ENCODE measurements at places on chromosomes 2 and 18. TPM values are rescaled to one million over a fixed set of nuclear protein-coding genes. Genes with fewer than 3 reads are reported as not detected.
A peak's percentile ranks its signal among the peaks of the same experiment; 100 is the strongest.

DNA sequence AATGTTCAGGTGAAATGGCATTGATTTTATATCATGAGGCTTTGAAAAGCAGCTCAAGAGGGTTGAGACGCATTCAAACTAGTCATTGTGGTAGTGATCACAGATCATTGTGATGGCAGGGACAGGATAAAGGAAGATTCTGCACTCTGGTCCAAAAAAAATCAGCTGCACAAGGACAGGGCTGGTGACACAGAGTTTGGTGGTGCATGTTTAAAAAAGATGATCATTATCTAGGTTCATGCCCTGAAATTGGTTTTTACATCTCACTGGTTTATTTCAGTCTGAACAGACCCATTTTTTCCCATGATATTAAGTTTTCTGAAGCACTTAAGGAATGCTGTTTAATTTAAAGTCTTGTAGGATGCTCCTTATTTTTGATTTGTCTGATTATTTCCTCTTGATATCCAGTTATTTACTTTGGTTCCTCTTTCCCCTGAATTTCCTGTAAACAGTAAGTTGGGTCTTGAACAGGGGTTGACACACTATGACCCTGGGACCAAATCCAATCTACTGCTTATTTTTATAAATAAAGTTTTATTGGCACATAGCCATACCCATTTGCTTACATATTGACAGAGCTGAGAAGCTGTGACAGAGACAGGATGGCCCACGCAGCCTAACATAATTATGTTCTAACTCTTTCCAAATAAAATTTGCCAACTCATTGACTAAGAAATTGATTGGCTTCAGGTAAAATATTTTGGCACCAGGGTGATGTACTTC is 98.4 kb downstream of the UPP2 start:
- DNase-seq = no peak

DNA sequence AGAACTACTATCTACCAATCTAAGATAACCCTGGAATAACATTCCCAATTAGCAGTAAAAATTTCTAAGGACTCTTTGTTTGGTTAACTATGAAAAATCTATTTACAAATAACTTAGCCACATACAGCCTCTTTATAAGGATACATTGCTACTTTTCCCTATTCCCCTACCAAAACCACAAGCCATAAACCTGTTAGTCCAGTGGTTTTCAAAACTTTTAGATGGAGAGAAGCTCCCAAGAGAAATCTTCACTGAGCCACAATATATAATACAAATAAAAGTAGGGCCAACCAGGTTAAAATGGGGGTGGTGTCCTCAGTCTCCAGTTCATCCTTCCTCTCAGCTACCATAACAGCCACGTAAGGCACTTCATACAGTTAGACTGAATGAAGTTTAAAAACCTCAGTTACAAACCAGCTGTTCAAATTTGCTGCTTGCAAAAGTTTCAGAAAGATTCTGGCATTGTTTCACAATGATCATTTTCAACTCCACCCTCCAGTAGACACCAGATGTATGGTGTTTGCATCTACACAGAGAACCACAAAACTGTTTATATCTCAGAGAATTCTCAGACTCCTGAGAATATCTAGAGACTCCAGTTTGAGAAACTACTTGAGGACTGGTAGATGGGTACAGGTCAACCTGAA is 26.0 kb downstream of the SOS1 start:
- peak; percentile 66 for DNase-seq

- no peak for DNase-seq
Observed at GRCh38 chr2:10513201-10513600, 65.1 kb upstream of the ODC1 start.

GRCh38 chr2:237500681-237501424 is 13.8 kb downstream of the MLPH start:
- no peak for DNase-seq

DNA sequence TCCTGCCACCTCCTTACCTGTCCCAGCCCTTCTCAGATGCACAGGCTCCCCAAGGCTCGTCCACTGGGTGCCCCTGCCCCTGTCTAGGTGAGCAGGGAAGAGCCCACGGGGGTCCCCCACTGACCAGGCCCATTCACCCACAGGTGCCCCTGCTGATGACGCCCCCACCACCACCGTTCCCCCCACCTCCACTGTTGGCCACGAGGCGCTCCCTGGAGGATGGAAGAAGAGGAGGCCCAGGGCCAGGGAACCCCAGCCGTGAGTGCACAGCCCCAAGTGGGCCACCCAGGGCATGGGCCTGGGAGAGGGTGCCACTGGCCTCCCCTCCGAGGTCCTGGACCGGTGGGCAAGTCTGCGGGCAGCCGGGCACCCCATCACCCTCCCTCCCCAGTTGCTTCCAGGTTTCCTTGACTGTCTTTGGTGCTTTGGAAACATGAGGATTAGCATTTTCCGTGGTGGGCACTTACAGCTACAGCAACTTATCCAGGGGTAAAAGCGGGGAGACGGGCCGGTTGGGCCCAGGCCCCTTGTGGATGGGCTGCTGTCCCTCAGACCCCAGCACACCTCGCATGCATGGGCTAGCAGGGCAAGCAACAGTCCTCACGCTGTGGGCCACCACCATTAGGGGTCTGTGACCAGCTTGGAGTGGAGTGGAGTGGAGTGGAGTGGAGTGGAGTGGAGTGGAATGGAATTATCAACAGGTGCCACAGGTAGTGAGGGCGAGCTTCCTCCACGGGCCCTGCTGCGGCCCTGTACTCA is 13.2 kb upstream of the KLHL30 start:
- DNase-seq = no peak

DNA sequence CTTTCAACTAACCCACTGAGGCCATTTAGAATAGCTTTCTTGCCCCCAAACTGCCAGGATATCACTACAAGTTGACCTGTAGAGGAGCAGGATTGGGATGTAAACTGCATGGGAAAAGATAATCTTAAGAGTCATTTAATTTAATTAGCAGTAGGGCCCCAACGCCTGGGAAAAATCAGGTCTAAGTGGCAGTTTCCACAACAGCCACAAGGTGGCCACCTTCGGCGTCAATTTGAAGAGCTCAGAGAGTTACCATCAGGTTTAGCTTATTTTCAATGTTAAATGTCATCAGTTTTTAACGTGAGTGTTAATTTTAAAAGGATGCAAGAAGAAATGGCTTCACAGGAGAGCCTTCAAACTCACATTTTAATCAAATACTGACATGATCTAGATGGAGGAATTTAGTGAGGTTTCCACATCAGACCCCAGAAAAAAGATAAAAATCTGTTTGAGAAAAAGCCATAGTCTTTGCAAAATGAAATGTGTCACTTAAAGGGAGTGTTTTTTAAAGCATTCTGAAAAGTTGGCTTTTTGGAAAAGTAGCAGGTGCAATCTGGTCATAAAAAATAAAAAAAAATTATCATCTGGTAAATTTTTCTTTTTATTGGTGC is 77.3 kb upstream of the UPP2 start:
- peak; percentile 35 for DNase-seq

- peak; percentile 30 for DNase-seq
Observed at GRCh38 chr18:51211552-51211951, 14.1 kb upstream of the MEX3C start.

DNA sequence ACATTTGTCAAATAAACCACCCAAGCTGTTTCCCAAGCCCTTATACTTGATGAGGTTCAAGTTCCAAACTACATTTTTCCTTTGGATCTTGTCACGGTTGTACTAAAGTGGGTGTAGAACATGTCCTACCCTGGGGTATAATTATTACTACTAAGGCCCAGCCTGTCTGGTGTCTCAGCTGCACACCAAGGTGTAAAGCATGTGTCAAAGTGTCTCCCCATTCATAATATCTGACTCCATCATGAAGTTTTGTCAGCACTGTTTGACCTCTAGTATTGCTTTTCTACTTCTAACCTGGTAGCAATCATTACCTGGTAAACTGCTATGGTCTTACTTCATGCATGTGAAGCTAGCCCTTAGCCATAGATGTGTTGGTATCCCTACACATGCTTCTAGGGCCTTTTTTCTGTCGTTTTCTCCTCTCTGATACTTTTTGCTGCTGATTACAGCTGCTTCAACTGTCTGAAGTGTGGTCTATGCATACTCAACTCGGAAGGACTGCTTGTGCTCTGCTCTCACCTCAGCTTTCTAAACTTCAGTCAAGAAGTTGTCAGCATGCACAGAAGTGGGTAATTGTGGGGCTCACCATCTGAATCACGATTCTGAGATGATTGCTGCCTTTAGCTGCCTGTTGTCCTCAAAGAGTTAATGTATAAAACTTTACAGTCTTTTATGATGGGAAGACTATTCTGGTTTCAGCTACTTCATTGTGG is 445.7 kb upstream of the TRIB2 start:
- no peak for DNase-seq

- DNase-seq = no peak
Observed at GRCh38 chr2:47259829-47260228, 104.7 kb upstream of the STPG4 start.

GRCh38 chr2:173644146-173644545 is 289.5 kb downstream of the CDCA7 start:
- DNase-seq = peak; percentile 34

- DNase-seq = no peak
Observed at GRCh38 chr2:215982465-215982875, 30.9 kb downstream of the MREG start.

GRCh38 chr2:24559473-24560113 is 68.5 kb downstream of the NCOA1 start:
- DNase-seq = peak; percentile 29

GRCh38 chr2:230226051-230226551 is 565 bp downstream of the SP140 start:
- no peak for DNase-seq

- DNase-seq = no peak
Observed at GRCh38 chr18:5709476-5710095, 165.8 kb upstream of the EPB41L3 start.

DNA sequence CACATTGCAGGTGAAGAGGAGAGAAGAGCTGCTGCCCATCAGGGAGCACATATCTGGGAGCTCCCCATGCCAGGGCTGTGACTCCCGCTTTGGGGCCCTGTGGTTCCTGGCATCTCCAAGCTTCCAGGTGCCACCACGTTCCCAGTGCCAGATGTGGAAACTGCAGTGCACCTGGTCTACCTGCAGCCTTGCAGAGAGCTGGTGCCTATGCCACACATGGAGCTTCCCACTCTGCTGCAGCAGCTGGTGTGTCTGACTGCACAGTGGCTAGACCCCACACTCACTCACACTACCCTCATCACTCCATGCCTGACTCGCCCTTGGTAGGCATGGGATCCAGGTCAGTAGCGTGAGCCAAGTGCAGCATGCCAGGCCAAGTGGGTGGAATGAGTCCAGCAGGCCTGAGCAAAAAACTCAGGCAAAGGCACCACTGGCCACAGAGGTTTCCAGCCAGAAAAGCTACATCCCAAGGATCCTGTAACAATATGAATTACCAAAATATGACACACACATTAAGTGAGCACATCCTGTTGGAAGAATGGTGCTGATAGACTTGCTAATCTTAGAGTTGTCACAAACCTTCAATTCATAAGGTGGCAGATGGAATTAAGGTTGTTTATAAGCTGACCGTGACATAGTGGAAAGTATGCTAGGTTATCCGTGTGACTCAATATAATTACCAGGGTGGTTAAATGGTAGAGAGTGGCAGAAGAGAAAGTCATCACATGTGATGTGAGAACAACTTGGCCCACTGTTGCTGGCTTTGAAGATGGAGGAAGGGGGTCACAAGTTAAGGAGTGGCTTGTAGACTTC is 150.9 kb downstream of the EHBP1 start:
- DNase-seq = no peak

DNA sequence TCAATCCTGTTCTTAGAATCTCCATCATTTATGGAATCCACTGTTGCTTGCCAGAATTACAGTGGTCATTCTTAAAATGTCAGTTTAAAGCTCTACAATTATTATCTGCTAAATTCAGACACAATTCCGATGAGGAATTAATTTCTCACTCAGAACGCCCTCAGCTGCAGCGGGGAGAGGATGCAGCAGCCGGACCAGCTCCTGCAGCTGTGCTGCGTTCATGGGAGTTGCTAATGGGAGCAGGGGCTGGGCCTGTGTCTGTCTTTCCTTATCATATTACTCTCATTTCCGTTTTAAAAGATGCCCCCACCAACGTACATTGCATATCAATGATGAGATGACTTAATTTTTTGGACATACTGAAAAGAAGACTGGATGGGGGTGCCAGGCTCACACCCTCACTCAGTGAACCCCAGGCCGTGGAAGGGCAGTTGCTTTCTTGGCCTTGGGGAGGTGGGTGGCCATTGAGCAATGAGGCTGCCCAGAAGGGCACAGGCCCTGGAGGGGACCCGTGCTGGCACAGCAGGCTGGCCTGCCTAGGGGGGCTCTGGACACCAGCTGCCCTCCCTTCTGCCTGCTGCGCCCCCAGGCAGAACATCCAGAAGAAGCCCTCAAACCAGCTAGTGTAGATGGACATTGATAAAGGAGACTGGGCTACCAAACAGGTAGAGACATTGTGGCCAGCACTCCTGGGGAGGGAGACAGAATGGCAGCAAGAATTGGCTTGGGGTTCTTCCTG is 503.6 kb upstream of the MYT1L start:
- no peak for DNase-seq

DNA sequence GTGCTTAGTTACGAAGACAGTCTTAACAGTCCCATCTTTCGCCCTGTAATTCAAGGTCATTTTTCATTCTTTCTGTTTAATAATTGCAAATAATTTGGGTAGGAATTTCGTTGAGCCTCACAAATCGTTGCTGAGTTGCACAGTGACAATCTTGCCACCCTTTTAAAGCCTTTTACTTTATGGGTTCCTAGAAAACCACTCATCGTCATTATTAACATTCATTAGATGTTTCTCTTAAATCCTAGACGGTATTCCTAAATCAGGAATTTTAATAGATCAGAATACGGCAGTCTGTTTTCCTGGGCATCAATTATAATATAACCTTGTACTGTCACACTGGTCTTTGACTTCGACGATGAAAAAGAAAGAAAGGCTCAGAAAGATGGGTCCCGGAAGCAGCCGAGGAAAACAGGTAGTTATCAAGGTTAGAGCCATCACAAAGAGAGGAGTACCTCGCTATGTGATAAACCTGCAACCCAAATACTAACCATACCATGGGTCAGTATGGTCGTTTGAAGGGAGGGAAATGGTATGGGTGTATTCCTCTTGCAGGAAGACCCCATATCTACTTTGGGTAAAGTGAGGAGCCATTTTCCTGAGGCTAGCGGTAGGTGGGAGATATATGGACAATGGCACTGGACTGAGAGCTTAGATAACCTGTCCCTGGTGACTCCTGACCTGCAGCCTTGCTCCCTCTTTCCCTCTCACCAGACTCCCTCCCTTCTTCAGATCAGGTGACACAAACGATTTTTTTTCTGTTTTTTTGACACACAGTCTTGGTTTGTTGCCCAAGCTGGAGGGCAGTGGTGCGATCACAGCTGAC is 981 bp upstream of the SF3B1 start:
- DNase-seq = no peak

GRCh38 chr18:77919923-77920322 is 670.3 kb downstream of the GALR1 start:
- no peak for DNase-seq

- no peak for DNase-seq
Observed at GRCh38 chr2:226849349-226849748, 13.5 kb downstream of the RHBDD1 start.

Gene IL1R2
- 3.6 TPM for total RNA-seq

Gene CTDSP1
- total RNA-seq = 74.2 TPM

Gene POTEC
- 0.72 TPM for total RNA-seq

Gene TRIM43B
- not detected for total RNA-seq

Gene WDR43
- 52.0 TPM for total RNA-seq

Gene COL4A4
- 0.72 TPM for total RNA-seq

Gene AQP12A
- total RNA-seq = not detected

Gene TMEM247
- not detected for total RNA-seq

Gene PSMA8
- 6.3 TPM for total RNA-seq

Gene KCNS3
- total RNA-seq = 2.9 TPM

Gene TLX2
- total RNA-seq = not detected

Gene DYSF
- 2.9 TPM for total RNA-seq
